ENCODE measurements at places on chromosomes 6 and 20.

DNA sequence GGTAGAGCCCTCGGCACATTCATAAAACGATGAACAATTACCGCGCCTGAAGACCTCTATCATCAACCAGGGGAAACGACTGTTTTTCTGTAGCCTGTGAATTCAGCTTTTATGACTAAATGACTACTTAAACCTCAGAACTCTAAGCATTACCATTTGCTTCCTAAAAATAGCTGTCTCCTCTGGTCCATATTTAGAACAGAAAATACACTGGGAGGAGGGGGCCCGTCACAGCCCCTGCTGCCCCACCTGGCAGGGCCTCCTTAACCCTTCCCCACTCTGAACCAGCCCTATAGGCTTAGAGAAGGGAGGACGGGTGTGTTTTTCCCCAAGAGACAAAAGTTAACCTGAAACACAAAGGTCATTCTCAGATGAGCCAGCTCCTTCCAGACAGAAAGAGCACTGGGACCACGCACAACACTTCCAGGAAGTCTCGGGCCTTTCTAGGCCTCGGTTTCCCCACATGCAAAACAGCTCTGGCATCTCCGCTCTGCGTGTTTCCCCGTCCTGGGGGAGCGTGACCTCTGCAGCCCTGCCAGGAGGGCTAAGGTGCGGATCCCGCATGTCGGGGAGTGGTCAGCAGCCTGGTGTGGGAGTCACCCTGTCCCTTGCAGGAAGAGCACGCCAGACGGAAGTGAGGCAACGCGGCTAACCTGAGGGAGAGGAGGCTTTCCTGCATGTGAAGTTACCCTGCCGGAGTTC, 193.9 kb downstream of the DLL1 start:
- no peak for DNase-seq

DNA sequence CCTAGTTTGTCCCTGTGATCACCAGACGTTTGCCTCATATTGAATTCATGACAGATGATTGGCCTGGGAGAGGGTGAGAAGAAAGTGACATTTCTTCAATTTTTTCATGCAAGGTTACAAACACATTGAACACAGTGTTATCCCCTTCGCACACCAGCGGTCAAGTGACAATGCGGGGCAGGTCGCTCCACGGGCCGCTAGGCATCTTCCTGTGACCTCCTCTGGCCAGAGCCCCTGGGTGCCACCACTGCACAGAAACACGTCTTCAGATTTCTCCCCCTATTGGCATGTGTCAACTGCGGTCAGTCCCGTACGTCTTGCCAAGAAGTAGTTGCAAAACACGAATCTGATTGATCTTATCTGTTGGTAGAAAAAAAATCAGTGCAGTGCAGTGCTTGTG, 97.1 kb downstream of the PXDC1 start:
- no peak for DNase-seq

- DNase-seq, result no peak
Observed at GRCh38 chr6:14728396-14729024, 517.4 kb upstream of the JARID2 start.

GRCh38 chr6:150936021-150936555, 70.6 kb downstream of the MTHFD1L start:
- DNase-seq, result no peak

DNA sequence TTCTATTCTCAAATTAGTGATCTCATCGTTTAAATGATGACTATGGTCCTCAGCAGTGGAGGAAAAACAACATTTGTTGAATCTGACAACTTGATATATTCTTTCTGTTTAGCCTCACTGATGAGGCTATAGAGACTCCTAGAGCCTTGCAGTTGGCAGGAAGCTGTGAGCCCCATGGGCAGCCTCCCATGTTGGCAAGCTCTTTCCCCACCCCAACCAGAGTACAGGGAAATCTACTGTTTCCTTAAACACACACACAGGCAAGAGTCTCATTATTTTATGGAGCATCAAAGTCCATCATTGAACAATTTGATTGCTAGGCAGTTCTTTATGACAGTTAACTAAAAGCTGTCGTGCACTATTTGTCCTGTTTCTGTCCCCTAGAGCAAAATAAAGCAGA, 498.2 kb upstream of the CITED2 start:
- no peak for DNase-seq

- DNase-seq, result no peak
Observed at GRCh38 chr6:38579010-38579628, 60.6 kb downstream of the BTBD9 start.

DNA sequence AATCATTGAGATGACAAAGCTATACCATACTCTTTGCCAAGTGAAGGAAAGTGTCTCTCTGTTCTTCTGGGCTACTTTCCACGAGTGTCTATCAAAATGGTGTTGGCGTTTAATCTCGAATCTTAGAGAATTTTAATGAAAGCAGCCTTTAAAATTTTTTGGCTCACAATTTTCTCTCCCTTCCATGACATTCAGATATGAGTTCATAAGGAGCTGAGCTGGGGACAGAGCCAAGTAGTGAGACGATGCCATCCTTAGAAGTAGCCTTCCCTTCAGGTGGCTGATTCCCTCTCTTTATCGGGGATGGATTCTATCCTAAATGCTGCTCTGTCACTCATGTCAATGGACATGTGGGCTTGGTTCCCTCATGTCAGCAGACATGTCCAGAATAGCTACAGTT, 132.8 kb downstream of the GRM1 start:
- DNase-seq, result no peak

- DNase-seq, result no peak
Observed at GRCh38 chr6:36280467-36280866, 10.6 kb downstream of the PNPLA1 start.

GRCh38 chr6:141728330-141728729, 404.4 kb upstream of the GJE1 start:
- DNase-seq, result no peak

Measured in 8988T (cell line).